ENCODE measurements at places on chromosomes 16 and 17.

DNA sequence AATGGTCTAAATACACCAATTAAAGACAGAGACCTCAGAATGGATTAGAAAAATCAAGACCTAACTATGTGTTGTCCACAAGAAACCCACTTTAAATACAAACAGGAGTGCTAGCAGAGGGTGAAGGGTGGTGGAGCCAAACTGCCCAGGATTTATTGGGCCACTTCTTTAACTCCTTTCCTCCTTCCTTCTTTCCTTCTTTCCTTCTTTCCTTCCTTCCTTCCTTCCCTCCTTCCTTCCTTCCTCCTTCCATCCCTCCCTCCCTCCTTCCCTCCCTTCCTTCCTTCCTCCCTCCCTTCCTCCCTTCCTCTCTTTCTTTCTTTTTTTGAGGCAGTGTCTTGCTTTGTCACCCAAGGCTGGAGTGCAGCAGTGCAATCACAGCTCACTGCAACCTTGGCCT lies 34.3 kb upstream of the EMP2 start:
- no peak for DNase-seq

- DNase-seq: peak; percentile 57
Measured at GRCh38 chr17:56939869-56940484, 20.9 kb downstream of the COIL start.

DNA sequence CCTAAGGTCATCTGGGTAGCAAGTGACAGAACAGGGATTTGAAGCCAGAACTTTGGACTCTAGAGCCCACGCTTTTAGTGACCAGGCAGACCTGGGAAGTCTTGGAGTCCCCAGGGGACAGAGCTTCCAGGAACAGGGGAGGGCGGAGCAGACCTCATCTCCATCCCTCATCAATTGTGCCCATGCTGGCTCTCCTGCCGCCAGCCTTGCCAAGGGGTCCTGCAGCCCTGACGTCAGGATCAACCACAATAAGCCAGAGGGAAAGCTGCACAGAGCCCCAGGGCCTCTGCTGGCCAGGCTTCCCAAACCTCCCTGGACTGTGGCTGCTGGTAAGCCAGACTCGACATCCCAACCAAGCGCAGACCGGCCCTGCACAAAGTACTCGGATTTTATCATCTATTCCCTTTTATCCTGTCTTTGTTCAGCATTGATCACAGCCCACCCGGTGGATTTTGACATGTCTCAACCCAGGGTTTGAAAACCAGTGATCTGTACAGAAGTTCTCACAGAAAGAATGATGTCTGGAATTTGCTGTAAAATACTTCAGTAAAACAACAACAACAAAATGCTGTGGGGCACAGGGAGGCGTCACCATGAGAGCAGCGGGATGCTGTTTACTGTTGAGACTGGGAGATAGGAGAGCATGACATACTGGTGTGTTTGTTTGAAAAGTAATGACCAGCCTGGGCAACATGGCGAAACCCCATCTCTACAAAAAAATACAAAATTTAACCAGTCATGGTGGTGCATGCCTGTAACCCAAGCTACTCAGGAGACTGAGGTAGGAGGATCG lies 11.8 kb downstream of the C16orf74 start:
- DNase-seq: no peak

DNA sequence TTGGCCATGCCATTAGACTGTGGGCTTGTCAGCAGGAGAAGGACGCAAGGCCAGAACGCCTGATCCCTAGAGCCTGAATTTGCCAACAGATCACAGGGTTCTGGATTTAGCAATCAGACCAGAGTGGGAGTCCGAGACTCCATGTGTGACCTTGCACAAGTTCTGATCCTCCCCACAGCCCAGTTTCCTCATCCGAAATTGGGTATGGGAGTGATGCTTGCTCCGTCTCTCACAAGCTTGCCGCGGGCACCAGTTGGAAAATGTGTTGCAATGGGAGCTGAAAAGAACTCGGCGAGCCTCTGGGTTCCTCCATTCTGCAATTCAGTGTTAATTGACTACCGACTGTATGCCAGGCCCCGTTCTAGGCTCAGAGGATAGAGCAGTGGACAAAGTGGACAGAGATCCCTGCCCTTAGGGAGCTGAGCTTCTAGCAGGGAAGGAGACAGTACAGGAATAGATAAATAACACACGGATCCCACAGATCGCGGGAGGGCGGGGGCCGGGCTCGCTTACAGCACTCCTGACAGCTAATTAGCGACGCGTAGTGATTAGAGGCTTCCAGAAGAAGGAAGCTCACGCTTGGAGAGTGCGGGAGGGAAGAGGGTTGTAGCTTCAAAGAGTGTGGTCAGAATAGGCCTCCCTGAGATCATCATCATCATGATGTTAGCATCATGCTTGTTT lies 150.4 kb upstream of the CIBAR2 start:
- DNase-seq: no peak

DNA sequence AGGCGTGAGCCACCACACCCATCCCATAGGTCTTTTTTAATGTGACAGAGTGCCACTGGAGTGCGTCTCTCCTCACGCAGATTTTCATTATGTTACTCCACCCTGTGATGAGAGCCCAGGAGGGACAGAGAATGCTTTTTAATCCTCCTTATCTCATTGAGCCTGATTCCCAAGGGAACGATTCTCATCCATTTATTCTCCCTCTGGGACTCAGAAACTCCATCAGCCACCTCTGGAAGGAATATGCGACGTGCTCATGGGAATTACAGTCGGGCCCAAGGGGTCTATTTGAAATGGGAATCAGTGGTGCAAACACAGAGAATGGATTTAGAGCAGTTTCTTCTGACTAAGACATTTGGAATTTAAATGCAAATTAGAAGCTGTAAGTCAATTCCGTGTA lies 155.9 kb upstream of the HSBP1 start:
- no peak for DNase-seq

DNA sequence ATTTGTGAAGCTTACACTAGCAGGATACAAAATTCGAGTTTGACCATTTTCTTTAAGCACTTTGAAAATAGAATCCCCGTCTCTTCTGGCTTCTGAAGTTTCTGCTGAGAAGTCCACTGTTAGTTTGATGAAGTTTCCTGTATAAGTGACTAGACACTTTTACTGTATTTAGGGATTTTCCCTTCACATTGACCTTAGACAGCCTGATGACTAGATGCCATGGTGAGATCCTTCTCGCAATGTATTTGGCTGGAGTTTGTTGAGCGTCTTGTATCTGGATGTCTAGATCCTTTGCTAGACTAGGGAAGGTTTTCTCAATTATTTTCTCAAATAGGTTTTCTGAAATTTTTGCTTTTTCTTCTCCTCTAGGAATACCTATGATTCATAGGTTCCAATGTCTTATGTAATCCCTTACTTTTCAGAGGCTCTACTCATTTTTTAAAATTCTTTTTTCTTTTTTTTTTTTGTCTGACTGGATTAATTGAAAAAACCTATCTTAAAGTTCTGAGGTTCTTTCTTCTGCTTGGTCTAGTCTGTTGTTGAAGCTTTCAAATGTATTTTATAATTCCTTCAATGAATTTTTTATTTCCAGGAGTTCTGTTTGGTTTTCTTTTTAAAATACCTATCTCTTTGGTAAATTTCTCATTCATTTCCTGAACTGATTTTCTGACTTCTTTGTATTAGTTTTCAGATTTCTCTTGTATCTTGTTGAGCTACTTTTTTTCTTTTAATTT lies 63.7 kb upstream of the ABCC11 start:
- no peak for DNase-seq

DNA sequence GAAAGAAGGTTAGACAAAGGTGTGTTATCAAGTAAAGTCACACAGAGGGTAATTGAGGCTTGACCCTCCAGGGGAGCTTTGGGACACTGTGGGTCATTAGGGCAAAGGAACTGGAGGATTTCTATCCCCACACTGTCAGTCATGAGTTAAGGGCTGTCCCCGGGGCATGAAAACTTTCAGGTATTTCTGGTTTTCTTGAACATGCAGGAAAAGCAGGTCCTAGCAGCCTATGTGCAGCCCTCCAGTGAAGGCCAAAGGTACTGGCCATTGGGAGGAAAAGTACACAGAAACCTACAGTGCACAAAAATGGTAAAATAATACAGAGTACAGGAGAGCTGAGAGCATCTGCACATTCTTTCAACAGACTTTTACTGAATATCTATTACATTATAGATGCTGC lies 44.4 kb upstream of the SCNN1B start:
- no peak for DNase-seq

DNA sequence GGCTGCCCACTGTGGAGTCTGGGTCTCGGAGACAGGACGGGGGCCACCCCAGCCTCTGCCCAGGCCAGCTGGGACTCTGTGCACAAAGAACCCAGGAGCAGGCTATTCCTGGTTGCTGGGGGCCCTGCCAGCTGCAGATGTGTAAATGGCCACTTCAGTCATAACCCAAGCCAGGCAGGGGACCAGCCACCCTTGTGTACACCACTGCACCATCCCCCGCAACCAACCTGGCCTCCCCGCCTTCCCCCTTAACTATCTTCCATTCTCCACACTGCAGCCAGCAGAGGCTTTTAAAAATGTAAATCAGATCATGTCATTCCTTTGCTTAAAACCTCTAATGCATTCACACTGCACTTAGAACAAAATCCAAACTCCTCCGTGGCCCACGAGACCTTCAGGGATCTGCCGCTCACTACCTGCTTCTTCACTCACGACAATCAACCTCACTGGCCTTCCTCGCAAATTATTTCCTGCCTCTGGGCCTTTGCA lies 28.3 kb downstream of the RTN4RL1 start:
- no peak for DNase-seq

DNA sequence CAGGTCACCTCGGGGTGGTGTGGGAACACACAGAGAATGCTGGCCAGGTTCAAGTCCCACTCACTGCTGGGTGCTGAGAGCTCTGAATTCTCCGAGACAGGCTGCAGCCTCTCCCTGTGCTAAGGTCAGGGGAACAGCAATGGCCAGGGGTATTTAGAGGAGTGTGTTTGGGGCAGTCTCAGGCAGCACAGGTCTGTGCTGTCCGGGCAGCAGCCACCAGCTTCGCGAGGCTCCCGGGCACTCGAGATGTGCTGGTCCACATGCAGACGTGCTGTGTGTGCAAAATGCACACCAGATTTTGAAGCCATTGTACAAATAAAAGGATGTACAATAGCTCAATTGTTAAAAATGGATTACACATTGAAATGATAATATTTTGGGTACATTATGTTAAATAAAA lies 7.1 kb downstream of the NHERF1 start:
- no peak for DNase-seq

- DNase-seq: peak; percentile 83
Measured at GRCh38 chr17:58447039-58447975, 30.0 kb upstream of the RNF43 start.

GRCh38 chr17:63289931-63290330 lies 156.2 kb downstream of the CYB561 start:
- no peak for DNase-seq

DNA sequence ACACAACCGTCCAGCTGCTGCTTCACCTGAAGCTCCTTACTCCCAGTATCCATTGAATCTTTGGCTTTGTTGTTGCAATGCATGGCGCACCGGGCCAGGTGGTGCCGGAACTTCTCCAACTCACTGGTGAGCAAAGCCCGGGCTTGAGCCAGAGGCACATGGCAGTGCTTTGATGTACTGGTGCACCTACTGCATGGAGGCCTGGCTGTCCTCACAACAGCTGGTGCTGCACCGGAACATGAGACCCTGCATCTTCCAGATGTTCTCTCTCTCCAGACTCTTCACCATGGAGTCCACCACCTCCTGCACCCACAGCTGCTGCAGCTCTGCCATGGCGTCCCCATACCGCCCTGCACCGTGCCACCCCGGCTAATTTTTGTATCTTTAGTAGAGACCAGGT lies 10.2 kb downstream of the TACO1 start:
- no peak for DNase-seq

DNA sequence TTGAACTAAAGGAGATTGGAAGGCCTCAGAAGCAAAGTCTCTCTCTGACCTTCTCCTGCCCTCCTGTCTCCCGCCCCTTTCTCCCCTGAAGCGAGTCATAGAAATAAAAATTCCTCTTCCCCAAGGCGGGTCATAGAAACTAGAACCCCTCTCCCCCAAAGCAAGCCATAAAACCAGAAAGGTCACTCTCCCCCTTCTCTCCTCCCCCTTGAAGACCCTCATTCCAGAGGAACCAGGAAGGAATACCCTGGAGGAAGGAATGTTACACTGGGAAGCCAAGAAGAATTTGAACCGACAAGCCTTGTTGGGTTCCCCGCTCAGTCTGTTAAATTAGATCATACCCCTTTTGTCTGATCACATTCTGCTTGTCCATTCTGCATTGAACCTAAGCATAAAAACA lies 2.7 kb upstream of the GJC1 start:
- no peak for DNase-seq

DNA sequence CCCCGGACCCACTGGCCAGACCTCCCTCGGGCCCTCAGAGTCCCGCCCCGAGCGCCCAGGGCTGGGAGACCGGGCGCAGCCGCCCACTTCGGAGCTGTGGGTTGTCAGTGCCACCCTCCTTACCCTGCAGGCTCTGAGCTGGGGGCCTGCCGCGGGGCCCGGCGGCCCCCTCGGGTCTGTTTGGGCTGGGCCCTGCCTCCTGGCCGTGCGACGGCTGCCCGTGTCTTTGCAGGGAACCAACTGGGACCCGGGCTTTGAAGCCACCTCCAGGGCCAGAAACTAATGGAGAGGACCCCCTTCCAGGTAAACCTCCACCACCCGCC lies 443 bp downstream of the TEDC2 start:
- DNase-seq: no peak

DNA sequence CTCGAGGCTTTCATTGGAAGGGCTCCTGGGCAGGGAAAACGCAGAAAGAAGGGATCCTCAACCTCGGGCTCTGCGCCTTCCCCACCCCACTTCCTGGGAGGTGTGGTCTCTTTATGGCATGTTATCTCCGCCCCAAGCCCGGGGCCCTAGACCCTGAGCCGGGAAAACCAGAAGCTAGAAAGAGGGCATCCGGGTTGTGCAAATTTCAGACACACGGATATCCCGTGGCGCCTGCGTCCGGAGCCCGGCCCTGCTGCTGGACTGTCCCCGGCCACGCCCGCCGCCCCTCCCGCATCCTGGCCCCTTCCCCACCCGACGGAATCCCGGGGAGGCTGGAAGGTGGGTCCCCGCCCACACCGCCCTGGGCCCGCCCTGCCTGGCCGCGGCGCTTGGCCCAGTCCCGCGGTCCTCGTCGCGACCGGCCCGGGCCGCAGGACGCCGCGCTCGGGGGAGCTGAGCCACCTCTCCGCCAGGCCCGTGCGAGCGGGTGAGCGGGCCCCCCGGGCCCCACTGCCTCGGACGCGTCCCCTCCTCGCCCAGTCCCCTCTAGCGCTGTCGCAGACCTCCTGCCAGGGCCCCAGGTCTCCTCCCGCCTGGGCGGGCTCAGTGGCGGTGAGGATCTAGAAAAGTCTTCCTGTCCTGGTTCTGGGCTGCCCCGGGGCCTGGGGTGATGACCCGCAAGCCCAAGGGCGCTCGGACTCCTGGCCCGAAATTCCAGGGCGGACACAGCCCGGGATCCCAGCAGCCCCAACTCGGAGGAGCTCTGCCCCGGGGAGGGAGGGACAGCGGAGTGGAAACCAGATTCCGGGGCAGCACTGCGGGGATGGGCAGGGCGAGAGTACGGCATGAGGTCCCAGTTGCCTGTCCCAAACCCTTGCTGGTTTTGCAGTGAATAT lies at the start of gene SLC16A5:
Gene SLC16A5 (plus strand): TSS at position 397 of the 896 bp plus-strand sequence. CDS start 5,683 bp downstream, outside the sequence.
- peak; percentile 70 for DNase-seq

- DNase-seq: no peak
Measured at GRCh38 chr17:4728124-4728523, 3.1 kb upstream of the MED11 start.

- peak; percentile 1 for DNase-seq
Measured at GRCh38 chr17:77581480-77581879, 377.0 kb upstream of the TNRC6C start.
